ENCODE measurements at places on chromosomes 4 and X.

GRCh38 chr4:101200561-101200960 is 146.8 kb downstream of the PPP3CA start:
- no peak for DNase-seq

DNA sequence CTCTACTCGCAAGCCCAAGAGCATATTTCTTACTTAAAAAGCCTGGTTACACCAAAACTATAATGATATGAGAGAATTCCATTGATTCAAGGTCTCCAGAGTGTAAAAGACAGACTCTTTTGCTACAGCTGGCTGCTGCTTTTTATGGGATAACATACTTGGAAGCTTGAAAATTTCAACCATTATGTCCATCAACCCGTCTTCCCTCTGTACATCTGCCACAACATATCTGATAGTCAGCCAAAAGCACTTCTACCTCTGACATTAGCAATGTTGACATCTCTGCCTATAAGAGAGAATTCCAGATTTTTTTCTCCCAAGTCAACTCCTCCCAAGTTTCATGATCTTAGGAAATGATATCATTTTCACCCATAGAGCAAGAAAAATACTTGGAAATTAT is 54.4 kb upstream of the IQCM start:
- no peak for DNase-seq

- DNase-seq = no peak
Observed at GRCh38 chr4:184807256-184807655, 18.5 kb downstream of the ACSL1 start.

DNA sequence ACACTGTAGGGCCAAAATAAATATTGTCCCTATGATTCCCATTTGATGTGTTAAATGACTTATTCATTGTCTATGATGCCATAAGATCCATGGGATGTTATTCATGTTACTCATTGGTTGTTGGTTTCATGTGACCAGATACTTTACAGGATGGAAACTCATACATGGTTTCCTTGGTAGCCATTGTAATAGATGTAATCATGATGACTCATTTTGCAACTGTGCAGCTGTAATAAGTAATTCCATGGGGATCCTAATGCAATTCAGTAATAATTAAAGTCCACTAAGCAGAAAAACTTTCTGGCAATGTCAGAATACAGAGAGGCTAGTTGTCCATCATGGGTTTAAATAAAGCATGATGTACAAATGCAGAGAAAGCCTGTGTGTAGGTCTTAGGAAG is 389.7 kb upstream of the NR3C2 start:
- no peak for DNase-seq

DNA sequence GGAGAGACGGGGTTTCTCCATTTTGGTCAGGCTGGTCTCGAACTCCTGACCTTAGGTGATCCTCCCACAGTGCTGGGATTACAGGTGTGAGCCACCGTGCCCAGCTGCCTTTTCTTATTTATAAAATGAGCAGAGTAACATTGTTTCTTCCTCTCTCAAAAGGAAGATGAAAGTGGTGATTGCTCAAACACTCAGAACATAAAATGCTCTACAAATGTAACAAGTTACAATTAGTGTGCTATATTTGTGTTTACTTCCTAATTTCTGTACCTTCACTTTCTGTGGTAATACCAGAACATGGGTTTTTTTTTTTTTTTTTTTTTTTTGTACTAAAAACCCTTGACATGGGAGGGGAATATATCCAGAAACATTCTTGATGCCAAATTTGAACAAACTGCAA is 197.9 kb downstream of the MGST2 start:
- DNase-seq = no peak

DNA sequence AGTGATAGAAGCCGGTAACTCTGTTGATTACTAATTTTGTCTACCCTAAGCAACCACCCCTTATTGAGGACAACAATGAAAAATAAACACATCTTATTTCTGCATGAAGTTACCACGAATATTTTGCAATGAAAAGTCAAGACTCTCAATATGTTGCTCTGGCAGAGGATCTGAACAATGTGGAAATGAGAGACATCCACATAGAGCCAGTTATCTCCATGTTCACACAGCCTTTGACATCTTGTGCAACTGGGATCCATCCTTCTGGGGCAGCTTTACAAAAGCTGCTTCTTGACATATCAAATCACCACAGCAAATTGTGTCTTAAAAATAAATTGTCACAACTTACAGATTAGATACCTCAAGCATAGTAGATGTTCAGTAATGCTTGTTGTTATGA is 10.2 kb downstream of the EDNRA start:
- DNase-seq = no peak

- DNase-seq = no peak
Observed at GRCh38 chrX:150475461-150475860, 93.0 kb upstream of the MTM1 start.

- no peak for DNase-seq
Observed at GRCh38 chr4:76582817-76583087, 147.7 kb downstream of the SHROOM3 start.

All from ascending aorta (tissue), 2 donors.